ENCODE measurements at places on chromosomes 6 and 20.

- DNase-seq, result no peak
Observed at GRCh38 chr6:15063253-15063853, 182.5 kb upstream of the JARID2 start.

- no peak for DNase-seq
Observed at GRCh38 chr6:90406142-90406794, 109.6 kb upstream of the BACH2 start.

DNA sequence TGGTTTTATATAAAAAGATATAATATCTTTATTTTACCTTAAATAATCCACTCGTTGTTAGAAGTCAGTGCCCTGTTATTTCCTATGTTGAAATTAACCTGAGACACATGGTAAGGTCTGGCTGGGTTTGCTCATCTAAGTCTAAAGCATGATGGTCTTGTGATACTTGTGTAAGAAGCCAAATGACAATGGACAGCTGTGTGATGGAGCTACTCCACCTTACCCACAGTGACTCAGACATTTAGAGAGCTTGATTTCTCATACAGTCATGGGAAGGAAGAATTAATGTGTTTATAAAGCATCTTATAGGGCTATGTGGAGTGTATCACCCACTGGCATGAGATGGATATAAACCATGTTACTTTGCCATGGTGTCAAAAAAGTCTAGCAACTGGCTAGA lies 11.7 kb downstream of the CTCFL start:
- no peak for DNase-seq

- no peak for DNase-seq
Observed at GRCh38 chr6:1435806-1436205, 46.4 kb downstream of the FOXF2 start.

GRCh38 chr6:148943451-148943850 lies 196.6 kb downstream of the UST start:
- no peak for DNase-seq

GRCh38 chr6:40900791-40901190 lies 138.2 kb downstream of the UNC5CL start:
- DNase-seq, result no peak

DNA sequence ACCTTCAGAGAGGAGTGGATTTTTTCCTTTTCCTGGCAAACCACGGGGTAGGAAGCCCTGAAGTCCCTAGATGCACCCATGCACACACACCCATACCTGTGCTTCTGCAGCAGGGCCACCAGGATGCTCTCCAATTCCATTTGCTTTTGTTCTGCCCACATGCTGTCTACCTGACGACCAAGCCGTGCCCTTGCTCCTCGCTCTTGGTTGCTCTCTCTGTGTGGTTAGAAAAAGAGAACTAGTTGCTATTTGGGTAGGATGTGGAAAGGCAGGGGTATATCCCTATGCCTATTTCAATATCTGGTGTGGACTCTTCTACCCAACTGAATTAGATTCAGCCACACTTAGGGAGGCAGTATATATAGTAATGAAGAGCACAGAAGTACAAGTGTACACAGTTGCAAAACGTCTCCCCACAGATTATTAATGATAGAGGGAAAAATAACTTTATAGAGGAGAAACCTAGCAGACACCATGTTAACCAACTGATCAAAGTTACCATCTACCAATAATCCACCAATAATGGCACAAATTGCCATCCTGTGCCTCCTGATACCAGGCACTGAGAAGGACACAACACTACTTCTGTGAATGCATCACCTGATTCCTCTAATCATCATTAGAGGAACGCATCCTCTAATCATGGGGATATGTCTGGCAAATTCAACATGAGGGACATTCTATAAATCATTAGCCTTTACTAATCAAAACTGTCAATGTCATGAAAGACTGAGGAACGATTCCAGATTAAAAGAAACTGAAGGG lies 7.3 kb downstream of the GHRH start:
- no peak for DNase-seq

DNA sequence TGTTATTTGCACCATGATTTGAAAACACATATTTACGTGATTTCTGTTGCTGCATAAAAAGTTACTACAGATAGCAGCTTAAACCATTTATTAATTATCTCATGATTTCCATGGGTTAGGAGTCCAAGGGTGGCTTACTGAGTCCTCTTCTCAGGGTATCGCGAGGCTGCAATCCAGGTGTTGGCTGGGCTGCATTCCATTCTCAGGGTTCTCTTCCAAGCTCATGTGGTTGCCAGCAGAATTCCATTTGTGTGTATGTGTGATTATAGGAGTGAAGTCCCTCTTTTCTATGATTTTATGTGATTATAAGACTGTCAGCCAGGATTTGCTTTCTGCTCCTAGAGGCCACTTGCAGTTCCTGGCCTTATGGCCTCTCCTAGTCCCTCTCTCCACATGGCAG lies 135.1 kb downstream of the FAM83B start:
- no peak for DNase-seq

GRCh38 chr20:32191873-32192272 lies 15.7 kb downstream of the PLAGL2 start:
- DNase-seq, result no peak

GRCh38 chr6:41222045-41222444 lies 6.1 kb upstream of the TREML4 start:
- no peak for DNase-seq

DNA sequence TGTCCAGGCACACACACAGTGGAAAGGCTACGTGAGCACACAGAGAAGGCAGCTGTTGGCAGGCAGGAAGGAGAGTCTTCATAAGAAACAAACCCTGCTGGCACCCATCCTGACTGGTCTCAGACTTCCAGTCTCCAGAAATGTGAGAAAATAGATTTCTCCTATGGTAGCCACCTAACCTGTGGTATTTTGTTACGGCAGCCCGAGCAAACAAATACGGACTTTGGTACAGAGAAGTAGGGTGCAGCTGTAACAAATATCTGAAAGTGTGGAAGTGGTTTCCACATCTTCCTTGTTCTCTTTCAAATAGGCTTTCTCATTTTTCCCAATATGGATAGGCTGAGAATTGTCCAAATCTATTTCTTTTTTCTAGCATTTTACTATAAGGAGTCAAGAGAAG lies 94.6 kb downstream of the ADGB start:
- no peak for DNase-seq

DNA sequence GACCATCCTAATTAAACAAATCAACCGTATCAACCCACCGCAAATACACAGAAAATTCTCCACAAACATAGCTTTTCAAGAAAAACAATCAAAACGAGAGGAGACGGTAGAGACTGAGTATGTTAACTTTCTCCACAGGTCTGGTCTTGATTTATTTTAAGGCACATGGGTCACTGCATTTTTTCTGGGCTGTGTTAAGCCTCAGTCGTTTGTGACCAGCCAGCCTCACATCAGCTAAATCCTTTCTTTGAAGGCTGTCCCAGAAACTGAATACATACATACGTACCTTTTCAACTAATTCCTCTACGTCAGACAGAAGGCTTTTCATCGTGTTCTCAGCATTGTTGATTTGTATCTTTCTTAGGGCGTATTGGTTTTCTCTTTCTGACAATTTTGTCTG lies 69.4 kb downstream of the LAMA4 start:
- no peak for DNase-seq

DNA sequence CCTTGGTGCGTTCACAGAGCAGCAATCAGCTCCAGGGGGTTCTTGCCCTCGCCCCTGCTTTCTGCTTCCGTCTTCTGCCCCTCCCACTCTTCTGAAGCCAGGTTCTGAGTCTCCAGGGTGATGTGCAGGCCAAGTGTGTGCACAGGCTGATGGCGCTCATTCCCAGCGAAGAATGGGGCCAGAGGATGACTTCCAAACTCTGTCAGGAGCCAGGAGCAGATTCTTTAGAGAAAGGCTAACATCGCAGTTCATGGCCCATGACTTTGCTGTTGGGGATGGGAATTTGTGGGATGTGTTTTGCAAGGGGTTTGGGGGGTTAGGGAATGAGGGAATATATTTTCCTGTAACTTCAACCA lies 56.1 kb upstream of the CCN6 start:
- no peak for DNase-seq

- DNase-seq, result peak; percentile 30
Observed at GRCh38 chr6:49550492-49551077, at the start of gene C6orf141. Gene C6orf141 (plus strand): TSS chr6:49550668. CDS start chr6:49550793, 125 bp downstream.

DNA sequence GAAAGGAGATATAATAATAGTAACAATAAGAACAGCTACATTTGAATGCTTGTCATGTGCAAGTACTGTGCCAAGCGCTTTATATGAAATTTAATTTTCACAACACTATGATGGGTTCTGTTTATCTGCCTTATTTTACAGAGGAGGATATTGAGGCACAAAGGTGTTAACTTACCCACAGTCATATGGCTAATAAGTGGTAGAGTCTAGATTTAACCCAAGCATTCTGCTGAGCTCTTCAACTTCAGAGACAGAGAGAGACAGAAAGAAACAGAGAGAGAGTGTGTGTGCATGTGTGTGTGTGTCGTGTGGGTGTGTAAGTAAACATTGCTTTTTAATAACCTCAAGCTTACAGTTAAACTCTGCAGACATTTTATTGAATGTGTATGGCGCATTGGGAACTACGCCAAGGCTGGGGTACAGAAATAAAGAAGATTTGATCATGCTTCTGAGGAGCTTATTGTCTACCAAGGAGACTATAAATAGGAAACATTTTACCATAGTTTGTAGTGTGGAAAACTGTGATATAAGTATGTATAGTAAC lies 12.9 kb downstream of the TBPL1 start:
- no peak for DNase-seq

GRCh38 chr6:107098436-107099307 lies 16.6 kb downstream of the BEND3 start:
- no peak for DNase-seq

DNA sequence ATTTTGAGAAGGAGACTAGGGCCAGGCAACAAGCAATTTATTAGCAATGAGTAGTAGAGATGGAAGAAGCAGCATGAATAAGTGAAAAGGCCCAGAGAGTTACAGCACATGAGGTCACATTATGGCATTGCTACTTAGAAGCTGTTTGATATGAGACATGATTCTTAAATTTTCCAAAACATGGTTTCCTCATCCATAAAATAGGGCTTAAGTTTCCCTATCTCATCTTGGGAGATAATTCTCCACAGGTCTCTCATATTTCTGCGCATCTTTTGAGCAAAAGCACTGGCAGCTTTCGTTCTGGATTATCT lies 656.1 kb downstream of the EPHA7 start:
- DNase-seq, result no peak

DNA sequence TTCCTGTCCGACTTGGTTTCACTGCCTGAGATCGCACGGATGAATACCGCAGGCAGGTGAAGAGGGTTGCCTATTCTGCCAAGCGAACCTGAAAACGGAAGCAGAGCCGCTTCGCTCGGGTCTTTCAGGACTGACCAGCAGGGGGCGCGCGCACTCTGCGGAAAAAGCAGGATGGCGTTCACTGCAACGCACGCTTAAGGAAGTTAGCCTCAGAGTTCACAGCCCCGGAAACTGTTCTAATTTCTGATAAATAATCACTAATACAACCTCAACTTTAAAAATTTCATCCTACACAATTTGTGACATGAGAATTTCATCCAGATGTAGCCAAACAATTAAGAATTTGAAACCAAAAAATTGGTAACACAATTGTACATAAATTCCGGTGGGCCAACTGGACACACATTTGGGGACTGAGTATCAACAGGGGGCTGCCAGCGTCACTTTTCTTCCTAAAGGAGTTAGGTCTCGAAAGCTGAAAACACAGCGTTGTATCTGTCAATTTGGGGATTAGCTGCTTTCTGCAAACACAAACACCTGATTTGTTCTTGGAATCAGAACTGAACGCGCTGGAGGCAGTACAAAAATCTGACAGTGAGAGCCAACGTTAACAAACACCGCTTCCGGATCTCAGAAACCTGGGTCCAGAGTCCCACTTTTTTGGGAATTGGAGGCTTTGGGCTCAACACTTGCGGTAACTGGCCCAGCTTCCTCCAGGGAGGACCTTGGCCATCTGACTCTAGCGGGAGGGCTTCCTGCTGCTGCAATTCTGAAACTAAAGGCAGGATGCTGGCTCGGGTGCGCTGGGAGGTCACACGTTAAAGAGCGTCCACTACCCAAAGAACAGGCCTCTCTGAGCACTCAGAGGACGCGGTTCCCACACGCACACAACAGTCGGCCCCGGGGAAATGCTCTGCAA lies 8.8 kb downstream of the PXDC1 start:
- DNase-seq, result peak; percentile 88

GRCh38 chr6:19434065-19434464 lies 403.1 kb upstream of the ID4 start:
- DNase-seq, result no peak

GRCh38 chr6:85580878-85581267 lies 12.8 kb downstream of the SNX14 start:
- DNase-seq, result no peak

GRCh38 chr6:119234457-119234856 lies 115.1 kb downstream of the MAN1A1 start:
- DNase-seq, result no peak

DNA sequence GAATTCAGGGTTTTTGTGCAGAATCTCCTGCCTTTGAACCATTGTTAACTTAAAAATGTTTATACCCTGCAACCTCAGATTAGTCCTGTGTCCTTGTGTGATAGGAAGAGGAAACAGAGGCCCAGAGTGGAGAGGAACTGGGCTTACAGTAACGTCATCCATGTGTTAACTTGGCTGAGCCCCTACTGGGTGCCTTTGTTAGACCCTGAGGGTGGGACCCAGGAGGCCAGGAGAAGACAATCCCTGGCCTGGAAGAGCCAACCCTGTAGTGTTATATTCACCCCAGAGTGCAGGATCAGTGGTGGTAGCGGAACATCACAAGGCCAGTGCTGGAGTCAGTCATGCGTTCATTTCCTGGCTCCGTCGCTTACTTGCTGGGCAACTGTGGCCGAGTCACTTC lies 10.6 kb downstream of the MYLK2 start:
- DNase-seq, result no peak

GRCh38 chr20:3759316-3759823 lies 8.2 kb downstream of the ADISSP start:
- DNase-seq, result no peak

DNA sequence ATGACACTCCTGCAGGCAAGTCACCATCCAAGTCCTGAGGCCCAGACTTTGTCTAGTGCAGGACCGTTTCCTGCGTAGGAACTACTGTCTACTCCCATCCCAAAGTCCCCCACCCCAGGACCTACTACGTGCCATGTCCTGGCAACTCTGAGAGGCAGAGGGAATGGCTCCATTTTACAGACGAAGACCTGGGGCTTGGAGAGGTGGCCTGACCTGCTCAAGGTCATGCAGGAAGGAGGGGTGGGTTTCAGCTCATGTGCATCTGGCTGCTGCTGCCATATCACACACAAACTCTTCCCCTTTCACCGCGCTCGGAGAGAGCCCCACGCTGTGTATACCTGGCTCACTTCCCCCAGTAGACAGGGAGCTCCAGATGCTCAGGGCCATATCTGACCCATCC lies 1.2 kb upstream of the NOL4L start:
- no peak for DNase-seq

DNA sequence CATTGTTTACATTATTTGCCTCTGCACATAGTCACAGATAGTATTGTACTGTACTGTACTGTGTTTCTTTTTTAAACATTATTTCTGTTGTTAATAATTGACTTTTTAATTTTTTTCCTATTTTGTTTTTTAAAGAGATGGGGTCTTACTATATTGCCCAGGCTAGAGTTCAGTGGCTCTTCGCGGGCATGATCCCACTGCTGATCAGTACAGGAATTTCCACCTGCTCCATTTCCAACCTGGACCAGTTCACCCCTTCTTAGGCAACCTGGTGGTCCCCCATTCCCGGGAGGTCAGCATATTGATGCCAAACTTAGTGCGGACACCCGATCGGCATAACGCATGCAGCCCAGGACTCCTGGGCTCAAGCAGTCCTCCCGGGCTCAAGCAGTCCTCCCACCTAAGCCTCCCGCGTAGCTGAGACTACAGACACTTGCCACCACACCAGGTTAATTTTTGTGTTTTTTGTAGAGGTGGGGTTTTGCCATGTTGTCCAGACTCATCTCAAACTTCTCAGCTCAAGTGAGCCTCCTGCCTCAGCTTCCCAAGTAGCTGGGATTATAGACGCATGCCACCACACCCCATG lies 47.5 kb downstream of the PTPN1 start:
- DNase-seq, result no peak

Measured in activated naive CD4-positive, alpha-beta T cell treated with anti-CD3 and anti-CD28 coated beads, Interleukin-2, amount 50 U/mL, for 16 hours (primary cell).